ENCODE measurements at places on chromosomes 5 and 9.

- DNase-seq: no peak
These were observed 88.4 kb downstream of the MTRR start for GRCh38 chr5:7957329-7957728.

DNA sequence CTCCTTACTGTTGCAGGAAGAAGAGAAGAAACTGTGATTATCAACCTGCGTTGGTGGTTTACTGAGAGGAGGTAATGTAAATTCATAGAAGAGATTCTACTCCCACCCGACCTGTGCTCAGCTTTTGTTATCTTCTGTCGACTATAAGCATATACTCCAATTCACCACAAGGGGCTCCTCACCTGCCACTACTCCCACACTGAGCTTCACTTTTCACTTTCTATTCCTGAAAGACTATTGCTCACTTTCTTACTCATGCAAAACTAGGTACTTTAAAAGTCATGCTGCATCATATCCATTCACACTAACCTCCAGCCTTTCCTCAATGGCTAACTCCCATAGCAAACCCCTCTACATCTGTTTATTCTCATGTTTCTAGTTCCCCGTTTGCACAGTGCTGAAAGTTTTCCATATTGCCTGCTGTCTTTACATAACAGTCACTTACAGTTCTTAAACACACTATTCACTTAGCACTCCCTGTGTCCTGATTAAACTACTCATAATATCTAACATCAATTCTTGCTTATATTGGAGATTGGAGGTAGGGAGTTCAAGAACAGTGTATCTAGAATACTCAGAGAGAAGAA is 1062.6 kb downstream of the NR2F1-AS1 start:
- no peak for DNase-seq

DNA sequence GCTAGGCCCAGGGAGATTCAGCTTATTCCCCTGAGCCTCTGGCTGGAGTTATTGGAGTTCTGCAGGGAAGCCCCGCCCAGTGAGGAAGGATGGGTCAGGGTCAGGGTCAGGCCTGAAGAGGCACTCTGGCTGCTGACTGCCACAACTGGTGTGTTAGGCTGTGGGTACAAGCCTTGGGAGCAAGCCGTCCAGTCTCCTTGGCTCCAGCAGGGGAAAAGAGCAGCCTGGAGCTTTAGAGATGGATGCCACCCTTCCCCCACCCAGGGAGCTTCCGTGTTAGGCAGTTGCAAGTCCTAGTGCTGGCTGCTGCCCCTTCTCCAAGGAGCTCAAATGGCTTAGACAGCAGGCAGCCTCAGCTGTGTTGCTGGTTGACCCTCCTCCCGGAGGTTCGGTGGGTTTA is 34.4 kb upstream of the TAF11L2 start:
- DNase-seq: no peak

DNA sequence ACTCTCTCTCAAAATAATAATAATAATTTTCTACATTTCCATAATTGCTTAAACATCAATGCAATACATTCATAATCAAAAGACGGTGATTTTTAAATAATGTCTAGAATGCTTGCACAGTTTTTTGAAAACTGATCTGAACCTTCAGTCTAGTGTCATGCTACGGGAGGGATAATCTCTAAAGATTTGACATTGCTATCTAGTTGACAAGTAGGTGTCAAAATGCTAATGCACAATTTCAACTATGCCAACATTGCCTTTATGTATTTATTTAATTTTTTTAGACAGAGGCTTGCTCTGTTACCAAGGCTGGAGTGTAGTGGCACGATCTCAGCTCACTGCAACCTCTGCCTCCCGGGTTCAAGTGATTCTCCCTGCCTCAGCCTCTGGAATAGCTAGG is 16.0 kb upstream of the PCAT7 start:
- DNase-seq: no peak

DNA sequence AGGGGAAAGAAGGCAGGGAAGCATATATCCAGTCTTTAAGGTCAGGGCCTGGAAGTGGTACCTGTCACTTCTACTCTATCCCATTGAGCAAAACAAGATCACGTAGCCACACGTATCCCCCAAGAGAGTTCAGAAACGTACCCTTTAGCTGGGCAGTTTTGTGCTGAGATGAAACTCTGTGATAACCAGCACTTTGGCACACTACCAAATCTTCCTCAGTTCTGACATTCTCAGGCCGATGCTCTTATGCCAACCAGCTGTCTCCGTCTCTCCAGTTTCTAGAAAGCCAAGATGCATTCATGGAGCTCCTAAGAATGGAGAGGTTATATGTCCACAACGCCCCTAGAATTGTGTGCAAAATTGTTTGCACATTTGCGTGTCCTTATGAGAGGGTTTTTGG is 176.6 kb upstream of the MSX2 start:
- DNase-seq: no peak

- no peak for DNase-seq
These were observed 42.5 kb upstream of the GOLM1 start for GRCh38 chr9:86141843-86142242.

GRCh38 chr5:141800617-141801016 is 77.6 kb downstream of the PCDH1 start:
- DNase-seq: no peak

GRCh38 chr5:149853331-149853648 is 91.3 kb downstream of the PDE6A start:
- DNase-seq: no peak
